ENCODE measurements at places on chromosomes 2 and 18. TPM values are rescaled to one million over a fixed set of nuclear protein-coding genes. Genes with fewer than 3 reads are reported as not detected.

ARID5A gene
- 100 TPM for total RNA-seq

- no peak for DNase-seq
Measured at GRCh38 chr2:204881655-204882054, 336.4 kb downstream of the PARD3B start.

- DNase-seq, result no peak
Measured at GRCh38 chr2:188785490-188785889, 188.7 kb upstream of the COL3A1 start.

- no peak for DNase-seq
Measured at GRCh38 chr2:143334837-143335236, 205.6 kb downstream of the ARHGAP15 start.

CD8A gene
- 0.76 TPM for total RNA-seq

RNU2-63P gene
- 8.9 TPM for total RNA-seq

- DNase-seq, result no peak
Measured at GRCh38 chr18:73897517-73897916, 250.1 kb downstream of the FBXO15 start.

DNA sequence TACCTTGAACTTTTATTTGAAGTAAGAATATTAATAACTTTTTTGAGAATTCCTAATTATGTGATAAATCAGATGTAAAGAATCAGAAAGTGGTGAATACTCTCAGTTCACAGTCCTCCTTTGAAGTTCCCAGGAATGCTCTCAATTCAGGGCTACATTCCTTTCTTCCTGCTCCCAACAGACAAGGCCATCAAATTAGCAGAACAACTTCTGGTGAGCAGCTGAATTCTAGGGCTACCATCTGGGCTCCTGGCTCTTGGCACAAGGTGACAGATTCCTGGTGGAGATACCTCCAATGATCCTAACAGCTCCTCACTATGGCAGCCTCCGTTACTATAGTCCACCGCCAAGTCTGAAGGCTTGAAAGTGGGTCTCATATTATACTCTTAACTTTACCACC lies 37.8 kb upstream of the OLA1 start:
- no peak for DNase-seq

TNFRSF11A gene
- total RNA-seq, result 0.41 TPM

DNA sequence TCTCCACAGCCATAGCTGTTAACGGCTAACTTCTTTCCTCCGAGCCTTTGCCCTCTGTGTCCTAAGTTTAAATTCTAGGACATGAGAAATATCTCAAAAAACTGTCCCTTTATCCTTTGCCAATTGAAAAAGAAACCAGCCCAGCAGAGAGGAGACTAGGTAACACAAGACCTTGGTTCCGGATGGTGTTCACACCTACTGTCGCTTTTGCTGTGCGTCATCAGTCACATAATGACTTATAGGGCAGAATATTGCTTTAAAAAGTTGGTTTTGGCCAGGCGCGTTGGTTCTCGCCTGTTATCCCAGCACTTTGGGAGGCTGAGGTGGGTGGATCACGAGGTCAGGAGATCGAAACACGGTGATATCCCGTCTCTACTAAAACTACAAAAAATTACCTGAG lies 66.2 kb downstream of the SP3 start:
- peak; percentile 28 for DNase-seq

RESP18 gene
- total RNA-seq, result not detected

ZDBF2 gene
- total RNA-seq, result 18.7 TPM

DNA sequence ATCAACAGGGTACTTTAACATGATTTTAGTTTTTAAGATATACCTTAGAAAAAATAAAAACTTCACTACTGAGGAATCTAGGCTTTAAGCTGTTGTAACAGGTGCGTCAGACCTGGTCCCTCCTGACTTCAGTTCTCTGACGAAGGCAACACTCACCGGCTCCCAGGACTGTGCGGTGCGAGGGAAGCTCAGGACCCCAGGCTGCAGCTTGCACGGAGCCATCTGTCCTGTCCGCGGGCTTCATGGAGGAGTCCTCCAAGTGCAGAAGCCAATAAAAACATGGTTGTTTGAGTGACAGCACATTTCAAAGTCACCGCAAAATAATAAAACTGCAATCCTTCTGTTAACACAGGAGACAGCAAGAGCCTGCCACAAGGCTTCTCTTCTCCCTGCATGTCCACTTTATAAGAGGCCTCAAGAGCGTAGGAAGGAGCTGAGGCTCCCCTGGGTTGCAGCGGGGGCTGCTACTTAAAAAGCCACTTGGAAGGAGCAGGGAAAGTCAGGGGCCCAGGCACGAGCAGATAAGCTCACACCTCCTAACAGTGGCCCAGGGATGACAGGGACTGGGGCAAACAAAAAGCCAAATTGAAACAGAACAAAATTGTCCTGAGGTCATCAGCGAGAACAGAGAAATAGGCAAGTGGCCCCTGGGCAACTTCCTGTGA lies 4.6 kb downstream of the HJURP start:
- no peak for DNase-seq

- no peak for DNase-seq
Measured at GRCh38 chr2:169139145-169139544, 69.8 kb downstream of the DHRS9 start.

- DNase-seq, result peak; percentile 23
Measured at GRCh38 chr2:231294571-231295362, 96.3 kb downstream of the ARMC9 start.

DNA sequence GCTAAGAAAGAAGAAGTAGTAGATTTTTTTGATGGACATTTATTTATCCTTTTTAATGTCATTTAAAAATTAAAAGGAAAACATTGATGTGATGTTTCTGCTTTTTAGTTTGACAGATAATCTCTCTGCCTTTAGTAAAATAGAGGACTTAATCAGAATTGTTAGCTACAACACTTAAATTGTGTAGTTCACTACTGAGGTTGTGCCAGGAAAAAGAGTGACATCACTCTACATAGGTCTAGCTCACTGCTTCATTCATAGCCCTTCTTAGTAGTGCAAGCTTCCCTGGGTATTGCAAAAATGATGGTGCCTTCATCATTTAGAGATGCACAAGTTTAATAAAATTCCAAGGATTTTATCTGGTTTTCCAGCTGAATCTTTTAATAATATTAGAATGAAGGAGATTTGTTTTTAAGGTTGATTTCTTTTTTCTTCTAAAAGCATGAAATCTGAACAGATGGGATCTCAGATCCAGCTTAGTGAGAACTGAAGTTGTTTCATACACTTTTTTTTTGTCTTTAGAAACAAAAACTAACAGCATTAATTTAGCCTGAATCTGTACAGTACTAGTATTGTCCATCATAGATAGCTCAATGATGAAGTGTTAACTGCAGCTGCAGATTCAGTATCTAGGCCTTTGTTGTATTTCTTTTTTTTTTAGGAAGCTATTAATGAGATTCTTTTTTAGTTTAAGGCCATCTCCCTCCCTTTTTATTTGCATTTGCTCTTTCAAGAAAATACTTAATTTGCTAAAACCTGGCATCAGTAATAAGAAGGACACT lies 20.6 kb upstream of the TMEFF2 start:
- DNase-seq, result no peak

ARHGEF4 gene
- total RNA-seq, result 2.1 TPM

- DNase-seq, result no peak
Measured at GRCh38 chr2:127155028-127155581, 48.2 kb upstream of the BIN1 start.

HOXD12 gene
- total RNA-seq, result not detected

DNA sequence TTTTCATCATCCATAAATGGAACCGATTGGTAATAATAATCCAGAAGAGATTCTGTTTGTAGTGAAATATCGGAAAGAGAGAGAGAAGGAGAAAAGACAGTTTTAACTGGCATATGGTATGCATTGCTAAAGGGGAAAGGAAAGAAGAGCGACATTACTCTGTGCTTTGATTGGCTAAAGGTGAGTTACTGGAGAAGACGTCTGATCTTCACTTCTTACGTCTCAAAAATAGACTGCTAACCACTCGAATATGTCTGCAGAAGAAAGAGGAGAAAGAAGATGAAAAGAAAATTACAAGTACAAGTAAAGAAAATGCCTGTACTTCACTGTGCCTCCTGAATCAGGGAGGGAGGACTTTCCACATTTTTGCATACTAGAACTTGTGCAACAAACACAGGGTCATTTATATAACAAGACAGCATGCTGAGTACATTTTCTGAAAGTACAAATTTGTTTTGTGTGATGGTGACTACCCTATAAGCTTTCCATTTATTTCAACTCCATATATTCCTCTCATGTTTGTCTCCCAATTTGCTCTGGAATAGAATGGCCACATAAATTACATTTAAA lies 787.2 kb downstream of the RNF144A start:
- DNase-seq, result no peak

MFSD2B gene
- not detected for total RNA-seq

GRCh38 chr2:52181080-52181479 lies 1149.1 kb upstream of the NRXN1 start:
- DNase-seq, result no peak

DNA sequence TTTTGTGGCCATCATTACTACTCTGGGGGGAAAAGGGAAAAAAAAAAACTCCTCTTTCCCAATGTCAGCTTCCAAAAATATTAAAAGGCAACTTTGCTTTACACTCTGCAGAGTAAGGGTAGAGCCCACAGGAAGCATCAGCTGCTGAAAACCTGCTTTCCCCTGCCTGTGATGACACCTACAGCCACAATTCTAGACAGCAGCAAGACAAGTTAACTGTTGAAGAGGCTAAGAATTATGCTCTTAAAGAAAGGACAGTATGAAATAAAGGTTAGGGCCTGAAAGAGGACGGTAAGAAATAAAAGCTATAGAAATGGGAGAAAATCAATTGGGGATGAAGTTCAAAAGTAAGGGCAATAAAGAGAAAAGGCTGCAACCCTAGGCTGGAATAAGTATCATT lies 3.0 kb downstream of the PDE11A start:
- DNase-seq, result no peak

GRCh38 chr18:37473195-37473840 lies 92.3 kb downstream of the CELF4 start:
- no peak for DNase-seq

SERPINB11 gene
- not detected for total RNA-seq

- DNase-seq, result no peak
Measured at GRCh38 chr2:172339371-172340010, 87.9 kb upstream of the ITGA6 start.

DNA sequence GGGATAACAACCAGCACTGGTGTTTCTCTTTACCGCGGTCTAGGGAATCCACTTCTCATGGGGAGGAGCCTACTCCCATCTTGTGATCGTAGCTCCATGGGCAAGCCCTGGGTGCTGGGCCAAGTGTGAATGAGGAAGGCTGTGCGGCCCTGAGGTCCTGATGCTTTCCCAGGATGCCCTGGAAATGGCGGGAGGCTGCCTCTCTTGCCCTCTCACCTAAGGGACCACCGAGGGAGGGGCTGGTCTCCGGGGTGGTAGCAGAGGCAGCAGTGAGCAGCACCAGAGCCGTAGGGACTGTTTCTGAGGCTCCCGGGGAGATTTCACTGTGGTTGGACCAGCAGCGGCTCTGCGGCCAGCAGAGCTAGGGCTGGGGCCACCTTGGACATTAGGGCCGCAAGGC lies 15.5 kb upstream of the NPPC start:
- no peak for DNase-seq

SLC19A3 gene
- total RNA-seq, result not detected

- DNase-seq, result no peak
Measured at GRCh38 chr2:215352602-215353001, 40.7 kb downstream of the ATIC start.

M1AP gene
- total RNA-seq, result not detected

DNA sequence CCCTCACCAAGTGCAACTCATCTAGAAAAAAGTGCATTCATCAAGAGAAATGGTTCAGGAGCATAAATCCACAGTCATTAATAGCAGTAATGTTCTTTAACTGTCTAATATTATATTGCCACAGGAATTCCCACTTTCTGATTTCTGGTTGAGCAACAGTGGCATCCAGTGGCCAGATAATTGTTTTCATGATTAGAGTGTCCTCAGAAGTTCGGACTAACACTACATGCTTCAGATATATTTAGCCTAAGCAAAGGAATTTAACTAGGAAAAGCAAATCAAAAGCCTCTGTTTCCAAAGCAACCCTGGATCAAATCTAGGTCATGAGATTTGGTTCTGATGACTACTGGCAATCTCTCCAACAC lies 9.8 kb upstream of the ERBB4 start:
- DNase-seq, result no peak

DNA sequence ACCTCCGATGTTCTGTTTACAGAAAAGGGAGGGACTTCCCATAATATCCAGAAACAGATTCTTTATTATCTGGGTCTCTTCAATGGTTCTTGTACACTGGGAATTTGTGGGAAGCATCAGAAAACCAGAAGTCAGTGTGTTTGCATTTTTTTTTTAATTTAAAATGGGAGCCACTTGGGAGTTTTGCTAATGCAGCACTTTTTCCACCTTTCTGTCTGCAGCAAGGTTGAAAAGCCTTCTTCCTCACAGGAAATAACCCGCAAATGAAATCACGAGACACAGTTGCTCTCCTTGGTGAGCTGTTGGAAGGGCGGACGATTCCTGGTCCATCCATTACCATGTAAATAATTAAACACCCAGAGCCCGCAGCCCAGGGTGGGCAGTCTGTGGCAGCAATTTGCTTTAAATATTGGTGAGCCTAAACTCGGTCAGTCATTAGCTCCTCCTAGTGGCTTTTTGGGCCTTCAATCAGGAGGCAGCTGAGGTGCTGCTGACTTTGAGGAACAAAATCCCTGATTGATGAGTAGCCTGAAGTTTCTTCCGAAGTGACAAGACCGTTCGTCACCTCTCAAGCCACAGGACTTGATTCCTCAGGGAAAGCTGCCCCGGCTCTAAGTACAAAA lies 471.5 kb downstream of the EPHA4 start:
- DNase-seq, result no peak

Data from B cell (primary cell).